Activated effector memory CD4-positive, alpha-beta T cell treated with Interleukin-2 at 50 U/mL for 16 hours (primary cell): ENCODE measurements at places on chromosomes 6 and 20.

DNA sequence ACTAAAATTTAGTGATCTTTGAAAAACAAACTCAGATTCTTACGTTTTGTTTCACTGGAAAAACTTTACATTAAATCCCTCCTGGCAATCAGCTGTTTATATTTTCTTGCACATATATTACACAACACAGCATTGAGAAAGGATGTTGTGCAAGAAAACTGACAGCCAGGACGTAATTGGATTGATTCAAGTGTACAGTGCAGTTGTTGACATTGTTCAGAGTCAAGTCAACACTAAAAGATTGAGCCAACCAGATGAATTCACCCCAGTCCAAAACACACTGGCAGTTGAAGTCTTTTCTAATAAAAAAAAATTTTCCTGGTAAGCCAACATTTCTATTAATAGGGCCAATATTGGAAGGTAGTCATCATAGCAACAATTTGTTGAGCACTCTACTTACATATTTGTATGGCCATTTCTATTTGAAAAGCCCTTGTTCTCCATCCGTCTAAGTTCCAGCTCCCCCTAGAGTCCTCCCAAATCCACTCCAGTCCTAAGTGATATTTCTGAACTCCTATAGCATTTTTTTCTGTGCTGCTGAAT lies 20.9 kb upstream of the VNN1 start:
- no peak for DNase-seq

DNA sequence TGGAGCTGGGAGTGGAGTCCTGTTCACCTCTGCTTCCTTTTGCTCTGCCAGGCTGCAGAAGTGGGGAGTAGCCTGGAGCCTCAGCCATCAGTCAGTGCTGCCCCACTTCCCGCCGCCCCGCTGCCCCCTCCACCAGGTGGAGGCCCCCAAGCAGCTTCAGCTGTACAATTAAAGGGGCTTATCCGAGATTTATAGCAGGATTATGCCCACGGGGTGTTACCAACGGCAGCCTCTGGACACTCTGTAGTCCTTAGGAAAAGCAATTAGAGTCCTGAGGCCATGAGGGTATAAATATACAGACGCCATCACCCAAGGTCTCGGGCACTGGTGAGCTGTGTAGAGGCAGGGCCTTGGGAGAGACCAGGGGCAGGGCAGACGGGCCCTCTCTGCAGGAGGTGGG lies 55.4 kb downstream of the GRM4 start:
- DNase-seq = no peak

GRCh38 chr6:40685862-40686261 lies 98.7 kb upstream of the LRFN2 start:
- DNase-seq = no peak

GRCh38 chr6:3784423-3784822 lies 32.9 kb upstream of the PXDC1 start:
- DNase-seq = no peak

- no peak for DNase-seq
These were observed 21.5 kb upstream of the MRGBP start for GRCh38 chr20:62774762-62775161.

DNA sequence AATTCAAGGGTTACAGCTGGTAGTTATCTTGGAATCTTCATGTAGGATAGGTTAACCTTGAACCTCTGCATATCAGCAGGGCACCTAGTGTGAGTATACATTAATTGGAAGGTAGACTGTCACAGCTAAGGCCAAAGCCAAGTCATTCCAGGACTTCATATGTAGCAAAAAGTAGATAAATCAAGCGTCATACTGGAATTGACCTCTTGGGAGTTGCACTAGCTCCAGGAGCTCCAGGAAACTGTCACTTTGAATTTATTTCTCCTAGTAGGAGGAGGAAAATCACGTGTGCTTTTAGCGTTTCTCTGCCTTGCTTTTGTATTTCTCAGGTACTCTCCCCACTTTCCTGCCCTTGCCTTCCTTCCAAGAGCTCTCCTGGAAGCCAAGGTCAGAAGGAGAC lies 30.3 kb downstream of the RIPOR2 start:
- no peak for DNase-seq

- DNase-seq = peak; percentile 42
These were observed 171.4 kb upstream of the ZNF337 start for GRCh38 chr20:25867776-25868649.

- DNase-seq = no peak
These were observed 20.4 kb downstream of the IL20RA start for GRCh38 chr6:137024237-137024990.

GRCh38 chr6:26022132-26022472 lies 59.5 kb downstream of the TRIM38 start:
- no peak for DNase-seq

DNA sequence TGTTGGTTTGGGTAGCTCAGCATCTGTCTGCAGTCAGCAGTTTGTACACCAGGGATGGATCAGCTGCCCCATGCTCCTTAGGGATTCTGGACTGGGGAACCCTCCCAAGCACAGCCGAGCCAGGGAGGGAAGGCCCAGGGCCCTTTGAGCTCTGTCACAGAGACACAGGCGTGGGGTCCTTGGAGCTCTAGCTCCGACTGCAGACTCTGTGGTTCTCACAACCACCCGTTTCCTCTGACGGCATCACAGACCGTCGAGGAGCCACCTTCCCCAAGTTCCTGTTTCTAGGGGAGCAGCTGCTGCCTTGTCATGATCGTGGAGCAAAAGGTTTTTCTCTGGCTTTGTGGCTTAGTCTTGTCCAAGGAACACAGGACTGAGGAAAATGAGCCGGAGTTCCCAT lies at the start of gene SLA2:
TSS of gene SLA2 (minus strand) at position 199 of the 400 bp plus-strand sequence. CDS start 4,861 bp downstream, outside the sequence.
- DNase-seq = peak; percentile 57

DNA sequence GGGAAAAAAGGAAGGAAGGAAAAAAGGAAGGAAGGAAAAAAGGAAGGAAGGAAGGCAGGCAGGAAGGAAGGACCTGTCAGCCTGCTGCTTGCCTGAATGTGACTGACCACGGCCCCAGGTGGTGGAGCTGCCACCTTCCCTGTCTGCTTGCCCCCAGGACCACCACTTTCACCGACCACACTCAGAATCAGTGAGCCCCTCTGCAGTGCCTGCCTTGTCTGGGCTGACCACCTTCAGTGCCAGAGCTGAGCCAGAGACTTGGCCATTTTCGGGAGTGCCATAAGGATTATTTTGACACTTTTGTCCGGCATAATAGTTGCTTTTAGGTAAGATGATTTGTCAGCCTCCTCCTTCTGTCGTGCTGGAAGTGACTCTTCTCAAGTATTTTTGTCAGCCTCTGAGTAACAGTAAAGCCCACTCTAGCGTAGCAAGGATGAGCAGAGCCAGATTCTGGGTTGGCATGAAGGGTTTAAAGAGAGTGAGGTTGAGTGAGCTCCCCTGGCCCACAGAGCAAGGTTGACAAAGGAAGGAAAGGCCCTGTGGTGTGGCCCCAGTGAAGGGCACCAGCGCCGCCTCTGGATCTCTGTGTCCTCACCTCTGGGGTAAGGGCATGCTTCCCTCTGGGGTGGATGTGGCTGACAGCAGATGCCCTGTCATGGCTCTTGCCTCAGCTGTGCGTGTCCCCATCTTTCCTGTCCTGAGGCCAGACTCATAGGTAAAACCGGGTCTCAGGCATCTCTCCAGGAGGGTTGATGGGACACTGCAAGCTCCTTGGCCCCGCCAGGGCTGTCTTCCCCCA lies 214.7 kb upstream of the FOXQ1 start:
- DNase-seq = no peak

GRCh38 chr6:158818581-158819212 lies 471 bp downstream of the EZR start:
- peak; percentile 53 for DNase-seq

- DNase-seq = no peak
These were observed 159.3 kb upstream of the LAMA2 start for GRCh38 chr6:128723667-128724066.

DNA sequence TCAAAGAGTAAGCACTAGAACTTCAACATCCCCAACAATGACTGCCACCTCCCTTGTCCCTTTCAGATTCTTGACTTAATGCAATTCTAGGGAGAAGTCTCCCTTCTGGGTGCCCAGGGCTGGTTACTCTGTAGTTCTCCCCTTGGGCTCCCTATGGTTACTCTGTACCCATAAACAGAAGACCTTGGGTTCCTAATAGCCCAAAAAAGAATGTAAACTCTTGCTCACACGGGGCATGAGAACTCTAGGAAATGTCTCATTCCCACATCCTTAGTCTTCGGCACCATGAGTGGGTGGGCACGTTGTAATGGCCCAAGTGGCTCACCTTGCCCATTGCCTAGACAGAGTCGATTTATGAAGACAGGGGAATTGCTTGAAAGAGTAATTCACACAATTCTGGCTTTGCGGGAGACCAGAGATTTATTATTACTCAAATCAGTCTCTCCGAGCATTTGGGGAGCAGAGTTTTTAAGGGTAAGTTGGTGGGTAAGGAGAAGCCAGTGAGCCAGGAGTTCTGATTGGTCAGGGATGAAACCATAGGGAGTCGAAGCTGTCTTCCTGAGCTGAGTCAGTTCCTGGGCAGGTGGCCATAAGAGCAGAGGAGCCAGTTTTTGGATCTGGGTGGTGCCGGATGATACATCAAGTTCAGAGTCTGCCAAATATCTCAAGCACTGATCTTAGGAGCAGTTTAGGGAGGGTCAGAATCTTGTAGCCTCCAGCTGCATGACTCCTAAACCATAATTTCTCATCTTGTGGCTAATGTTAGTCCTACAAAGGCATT lies 61.2 kb upstream of the SIRPG start:
- DNase-seq = no peak

DNA sequence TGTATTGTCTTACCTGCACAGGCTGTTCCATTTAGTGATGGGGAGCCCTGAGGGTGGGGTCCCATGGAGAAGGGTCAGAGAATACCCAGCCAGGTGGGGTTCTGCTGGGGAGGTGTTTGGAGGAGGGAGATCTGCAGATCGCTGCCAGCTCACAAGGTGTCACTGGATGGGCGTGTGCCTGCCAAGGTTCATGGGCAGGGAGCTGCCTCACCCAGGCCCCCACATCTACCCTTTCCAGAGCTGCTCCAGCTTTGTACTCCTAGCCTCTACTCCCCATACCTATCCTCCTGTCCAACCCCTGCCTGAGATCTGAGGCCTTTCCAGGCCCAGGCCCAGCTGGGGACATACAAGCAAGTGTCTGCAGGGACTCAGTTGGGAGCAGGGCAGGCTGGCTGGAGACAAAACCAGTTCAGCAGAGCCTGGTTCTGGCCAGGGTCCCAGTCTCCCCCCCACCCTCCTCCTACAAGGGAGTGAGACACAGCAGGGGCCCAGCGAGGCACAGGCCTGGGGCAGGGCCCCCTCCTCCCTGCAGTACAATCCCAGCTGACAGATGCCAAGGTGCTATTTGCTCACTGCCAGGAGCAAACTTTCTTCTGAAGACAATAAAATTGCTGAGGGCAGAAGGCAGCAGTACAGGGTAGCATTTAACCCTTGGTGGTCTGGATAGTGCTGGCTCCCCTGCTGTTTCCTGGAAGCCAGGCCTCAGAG lies 19.7 kb downstream of the SPDEF start:
- DNase-seq = no peak

- DNase-seq = no peak
These were observed 65.6 kb upstream of the ARMH2 start for GRCh38 chr6:24864343-24864742.

GRCh38 chr6:154410619-154411072 lies 54.0 kb upstream of the IPCEF1 start:
- no peak for DNase-seq

DNA sequence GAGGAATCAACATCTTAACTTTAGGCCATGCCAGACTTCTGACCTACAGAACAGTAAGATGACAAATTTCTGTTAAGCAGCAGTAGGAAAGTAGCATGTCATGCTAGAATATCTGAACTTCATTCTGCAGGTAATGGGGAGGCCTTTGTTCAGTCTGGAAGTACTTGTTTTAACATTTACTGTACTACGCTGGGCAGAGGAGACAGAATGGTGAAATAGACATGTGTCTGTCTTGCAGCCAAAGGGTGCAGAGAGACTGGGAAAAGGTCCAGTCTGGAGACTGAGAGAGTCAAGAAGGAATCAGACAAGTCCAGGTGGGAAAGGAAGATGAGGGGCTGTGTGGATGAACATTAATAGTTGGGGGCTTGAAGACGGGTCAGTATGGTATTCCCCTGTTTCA lies 17.5 kb upstream of the ZBTB2 start:
- no peak for DNase-seq

DNA sequence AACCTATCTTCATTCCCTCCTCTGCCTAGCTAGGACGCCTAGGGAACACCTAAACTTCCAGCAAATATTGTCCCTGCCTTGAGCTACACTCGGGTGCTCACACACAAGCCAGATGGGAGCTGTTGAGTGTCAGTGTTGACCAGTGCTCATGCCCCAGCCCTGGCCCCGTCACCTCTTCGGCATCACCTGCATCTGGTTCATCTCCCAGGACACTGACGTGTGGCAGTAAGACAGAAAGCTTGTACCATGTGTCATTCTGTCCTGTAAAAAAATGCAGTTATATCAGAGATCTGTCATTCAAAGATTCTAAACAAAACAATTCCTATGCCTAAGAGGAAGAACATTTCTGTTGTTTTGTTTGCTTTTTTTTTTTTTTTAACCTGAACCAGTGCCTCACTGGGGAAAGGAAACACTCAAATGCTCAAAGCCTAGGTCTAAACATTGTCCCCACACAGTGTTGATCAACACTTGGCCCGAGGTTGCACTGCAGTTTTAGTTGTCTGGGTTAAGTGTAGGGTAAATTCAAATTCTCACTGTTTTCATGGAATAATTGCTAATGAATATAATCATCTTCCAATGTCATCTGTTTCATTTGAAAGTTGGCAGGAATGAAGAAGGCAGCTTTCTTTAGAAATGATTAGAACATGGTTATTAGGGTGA lies 102.7 kb upstream of the SASH1 start:
- no peak for DNase-seq

GRCh38 chr20:37538003-37538402 lies 10.3 kb upstream of the BLCAP start:
- no peak for DNase-seq

- DNase-seq = no peak
These were observed 208.1 kb downstream of the OGFRL1 start for GRCh38 chr6:71496722-71497033.

- no peak for DNase-seq
These were observed 115.6 kb upstream of the ADGRF1 start for GRCh38 chr6:47157653-47158219.

GRCh38 chr20:22818636-22819035 lies 216.5 kb upstream of the SSTR4 start:
- no peak for DNase-seq

GRCh38 chr20:19749618-19750071 lies 8.4 kb upstream of the RIN2 start:
- no peak for DNase-seq

GRCh38 chr6:137025786-137026730 lies 18.7 kb downstream of the IL20RA start:
- DNase-seq = no peak

DNA sequence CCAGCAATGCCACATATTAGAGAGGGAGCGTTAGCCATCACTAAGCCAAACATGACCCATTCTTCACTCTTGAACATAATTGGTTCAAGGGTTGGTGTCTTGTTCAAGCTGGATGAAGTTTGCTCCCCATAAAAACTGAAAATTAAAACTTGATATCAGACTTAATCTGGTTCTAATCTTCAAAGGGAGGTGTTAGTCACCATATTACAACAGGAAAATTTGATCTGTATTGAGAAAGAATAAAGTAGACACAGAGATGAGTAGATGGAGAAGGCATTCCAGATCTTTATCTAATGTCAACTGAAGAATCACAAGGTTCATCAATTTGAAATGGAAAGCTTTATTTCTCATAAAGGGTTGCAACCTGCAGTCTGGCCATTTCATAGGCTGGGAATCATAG lies 972.8 kb downstream of the HACE1 start:
- DNase-seq = no peak
